Stimulated activated CD4-positive, alpha-beta T cell treated with anti-CD3 and anti-CD28 coated beads, Interleukin-15, amount 100 ng/mL, for 24 hours (primary cell): ENCODE measurements at places on chromosomes 13 and 19.

DNA sequence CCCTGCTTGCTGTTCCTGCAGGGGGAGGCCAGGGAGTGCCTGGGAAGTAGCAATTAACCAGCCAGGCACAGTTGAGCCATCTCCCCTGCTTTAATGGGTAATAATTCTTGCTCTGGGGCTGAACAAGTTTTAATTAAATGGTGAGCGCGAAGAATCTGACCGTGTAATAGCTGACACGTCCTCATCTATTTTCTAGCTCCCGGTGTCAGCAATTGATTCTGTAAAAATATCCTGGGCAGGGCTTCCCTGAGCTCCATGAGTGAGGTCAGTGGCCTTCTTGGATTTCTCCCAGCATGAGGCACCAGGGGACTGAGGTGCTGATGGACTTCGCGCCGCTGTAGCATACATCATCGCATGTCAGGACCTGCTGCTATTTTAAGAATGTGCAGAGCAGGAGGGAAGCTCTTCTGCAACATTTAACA lies 26.9 kb downstream of the SIPA1L3 start:
- no peak for DNase-seq

DNA sequence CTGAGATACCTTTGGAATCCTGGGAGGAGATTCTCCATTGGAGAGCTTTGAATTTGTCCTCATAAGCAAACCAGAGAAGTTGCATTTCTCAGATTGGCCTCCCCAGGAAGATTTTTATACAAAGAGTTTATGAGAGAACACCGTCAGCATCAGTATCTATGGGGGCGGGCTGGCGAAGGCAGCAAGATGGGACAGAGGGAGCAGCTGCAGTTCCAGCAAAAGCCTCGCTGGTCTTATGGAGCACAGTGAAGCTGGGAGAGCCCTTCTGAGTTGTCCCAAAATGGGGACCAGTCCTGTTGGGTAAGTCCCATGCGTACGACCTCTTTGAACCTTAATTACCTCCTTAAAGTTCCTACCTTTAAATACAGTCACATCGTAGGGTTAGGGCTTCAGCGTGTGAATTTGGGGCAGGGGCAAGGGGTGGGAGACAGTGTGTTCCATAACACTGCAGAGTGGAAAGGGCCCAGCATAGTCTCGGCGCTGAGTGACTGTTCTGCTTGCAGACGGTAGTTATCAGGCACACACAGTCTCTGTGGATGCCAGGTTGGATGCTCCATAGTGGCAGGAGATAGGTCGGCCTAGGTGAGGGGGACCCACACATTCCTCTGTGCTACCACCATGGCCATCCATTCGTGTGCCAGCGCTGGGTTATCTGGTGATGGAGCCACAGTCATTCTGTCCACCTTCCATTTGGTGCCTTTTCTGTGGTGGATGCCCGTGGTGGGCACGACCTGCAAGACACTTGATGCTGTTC lies 34.9 kb upstream of the GPR183 start:
- no peak for DNase-seq

GRCh38 chr19:54096617-54097106 lies 3.9 kb downstream of the OSCAR start:
- DNase-seq, result peak; percentile 16

DNA sequence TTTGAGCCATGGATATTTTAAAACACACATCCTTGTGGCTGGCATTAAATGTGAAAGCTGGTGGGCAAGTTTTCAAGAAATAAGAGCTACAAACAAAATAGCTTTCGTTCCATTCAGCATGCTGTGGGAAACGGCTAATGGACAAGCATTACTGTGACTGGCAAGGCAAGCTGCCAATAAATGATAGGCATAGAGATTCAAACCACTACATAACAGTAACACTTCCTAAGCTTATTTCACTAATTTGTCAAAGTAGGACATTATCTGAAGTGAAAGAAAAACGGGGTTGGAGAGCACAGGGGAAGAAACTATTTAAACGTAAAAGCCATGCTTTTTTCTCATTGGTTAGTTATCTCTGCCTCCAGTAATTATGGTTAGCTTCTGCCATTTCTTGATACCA lies 26.0 kb downstream of the OBI1 start:
- DNase-seq, result no peak

- DNase-seq, result no peak
These were observed 49.1 kb downstream of the TBC1D4 start for GRCh38 chr13:75432811-75433244.

DNA sequence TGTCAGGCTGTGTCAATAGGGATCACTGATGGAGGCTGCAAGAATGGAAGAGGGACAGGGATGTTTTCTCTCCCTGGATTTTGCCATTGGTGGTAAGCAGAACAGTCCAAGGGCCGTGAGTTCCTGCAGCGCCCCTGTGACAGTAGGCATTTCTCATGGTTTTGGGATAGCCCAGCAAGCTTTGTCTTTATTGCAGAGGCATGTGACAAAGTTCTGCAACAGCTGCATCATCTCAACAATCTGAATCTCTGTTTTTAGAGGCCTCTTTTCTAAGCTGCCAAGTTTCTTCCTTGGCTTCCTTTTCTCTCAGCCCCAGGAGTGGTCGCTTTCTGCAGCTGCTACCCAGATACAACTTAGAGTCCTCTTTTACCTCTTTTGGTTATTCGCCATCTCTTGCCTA lies 95.7 kb upstream of the TSHZ3 start:
- DNase-seq, result no peak

GRCh38 chr19:18120127-18120526 lies 22.5 kb downstream of the MAST3 start:
- no peak for DNase-seq

DNA sequence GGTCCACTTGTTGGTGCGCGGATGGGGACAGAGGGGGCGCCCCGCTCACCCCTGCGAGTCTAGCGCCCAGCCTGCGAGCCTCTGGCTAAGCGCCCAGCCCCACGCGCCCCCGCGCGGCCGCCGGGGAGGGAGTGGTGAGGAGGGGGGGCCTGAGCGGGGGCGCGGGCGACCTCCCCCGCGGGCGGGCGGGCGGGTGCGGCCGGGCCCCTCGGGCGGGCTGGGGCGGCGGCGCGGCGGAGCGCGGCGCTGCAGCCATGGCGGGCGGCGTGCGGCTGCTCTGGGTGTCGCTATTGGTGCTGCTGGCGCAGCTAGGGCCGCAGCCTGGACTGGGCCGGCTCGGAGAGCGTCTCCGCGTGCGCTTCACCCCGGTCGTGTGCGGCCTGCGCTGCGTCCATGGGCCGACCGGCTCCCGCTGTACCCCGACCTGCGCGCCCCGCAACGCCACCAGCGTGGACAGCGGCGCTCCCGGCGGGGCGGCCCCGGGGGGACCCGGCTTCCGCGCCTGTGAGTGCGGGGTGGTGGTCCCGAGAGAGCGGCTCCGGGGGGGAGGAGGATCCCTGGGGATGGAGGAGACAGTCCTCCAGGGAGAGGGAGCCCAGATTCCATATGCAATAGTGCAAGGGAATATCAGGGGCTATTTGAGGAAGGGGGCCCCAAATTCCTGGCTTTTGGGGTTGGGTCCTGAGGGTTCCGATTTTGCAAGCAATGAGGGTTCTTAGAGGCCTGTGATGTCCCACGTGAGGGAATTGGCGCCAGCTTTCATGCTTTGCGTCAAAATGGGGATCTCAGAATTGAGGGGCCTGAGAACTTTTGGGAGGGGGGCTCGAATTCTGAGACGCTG lies at the start of gene LTBP4:
LTBP4 (plus strand) TSS at position 236 of the 841 bp plus-strand sequence; CDS start at position 255, 19 bp downstream.
- peak; percentile 46 for DNase-seq

- peak; percentile 73 for DNase-seq
These were observed 6.6 kb downstream of the EML2 start for GRCh38 chr19:45632468-45633196.

- DNase-seq, result no peak
These were observed 32.6 kb downstream of the CLEC4M start for GRCh38 chr19:7795555-7796161.

- no peak for DNase-seq
These were observed 20.6 kb downstream of the ELAVL3 start for GRCh38 chr19:11460207-11460606.

DNA sequence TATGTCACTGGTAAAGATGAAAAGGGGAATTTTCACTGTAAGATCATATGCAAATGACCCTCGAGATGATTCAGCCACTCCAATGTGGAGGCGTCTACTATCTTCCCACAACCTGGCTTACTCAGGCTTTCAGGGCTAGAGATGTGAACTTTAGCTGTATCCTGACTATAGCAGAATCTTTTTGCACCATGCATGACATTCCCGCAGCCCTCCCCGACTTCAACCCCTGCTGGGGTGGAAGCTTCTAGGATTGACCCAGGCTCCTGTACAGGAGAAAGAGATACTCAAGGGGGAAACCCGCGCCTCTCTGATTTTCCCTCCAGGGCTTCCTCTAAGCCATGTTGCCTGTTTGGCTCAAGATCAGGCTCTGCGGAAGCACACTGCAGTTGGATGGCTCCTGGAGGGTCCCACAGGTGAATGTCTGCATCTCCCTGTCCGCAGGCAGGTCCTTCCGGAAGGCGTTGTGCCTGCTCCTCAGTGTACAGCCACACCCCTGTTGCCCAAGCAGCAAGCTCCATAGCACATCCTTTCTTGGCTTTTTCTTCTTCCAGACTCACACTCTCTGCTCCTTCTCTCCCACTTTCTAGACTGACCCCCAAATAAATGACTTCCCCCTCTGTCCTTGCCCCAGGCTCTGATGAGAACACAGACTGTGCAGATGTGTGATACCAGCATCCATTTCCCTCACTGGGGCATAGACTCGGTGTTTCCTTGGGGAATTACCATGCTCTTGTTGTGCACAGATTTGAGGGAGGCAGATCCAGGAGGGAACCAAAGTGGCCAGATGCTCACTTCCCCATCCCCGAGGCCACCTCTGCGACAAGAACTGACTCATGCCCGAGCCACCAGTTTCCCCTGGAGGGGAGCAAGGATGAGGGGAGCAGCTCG lies 29.1 kb upstream of the POP4 start:
- DNase-seq, result peak; percentile 66

- peak; percentile 90 for DNase-seq
These were observed 22.4 kb downstream of the EPSTI1 start for GRCh38 chr13:42969565-42970172.

GRCh38 chr13:105502193-105502592 lies 1033.3 kb downstream of the EFNB2 start:
- DNase-seq, result no peak

DNA sequence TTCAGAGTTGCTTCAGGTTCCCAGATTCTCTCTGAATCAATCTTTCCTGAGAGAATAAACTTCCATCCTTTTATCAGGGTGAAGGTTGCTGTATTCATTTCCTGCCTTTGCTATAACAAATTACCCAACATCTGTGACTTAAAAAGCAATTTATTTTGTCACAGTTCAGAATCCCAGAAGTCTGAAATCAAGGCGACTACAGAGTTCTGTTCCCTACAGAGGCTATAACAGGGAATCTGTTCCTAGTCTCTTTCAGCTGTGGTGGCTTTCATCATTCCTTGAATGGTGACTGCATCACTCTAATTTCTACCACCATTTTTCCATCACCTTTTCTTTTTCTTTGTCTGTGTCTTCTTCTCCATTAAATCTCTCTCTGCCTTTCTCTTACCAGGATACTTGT lies 459.3 kb upstream of the PRR20A start:
- no peak for DNase-seq

- DNase-seq, result no peak
These were observed 498.4 kb upstream of the ARGLU1 start for GRCh38 chr13:107066355-107066754.

GRCh38 chr13:48942131-48942530 lies 33.6 kb upstream of the FNDC3A start:
- DNase-seq, result no peak

DNA sequence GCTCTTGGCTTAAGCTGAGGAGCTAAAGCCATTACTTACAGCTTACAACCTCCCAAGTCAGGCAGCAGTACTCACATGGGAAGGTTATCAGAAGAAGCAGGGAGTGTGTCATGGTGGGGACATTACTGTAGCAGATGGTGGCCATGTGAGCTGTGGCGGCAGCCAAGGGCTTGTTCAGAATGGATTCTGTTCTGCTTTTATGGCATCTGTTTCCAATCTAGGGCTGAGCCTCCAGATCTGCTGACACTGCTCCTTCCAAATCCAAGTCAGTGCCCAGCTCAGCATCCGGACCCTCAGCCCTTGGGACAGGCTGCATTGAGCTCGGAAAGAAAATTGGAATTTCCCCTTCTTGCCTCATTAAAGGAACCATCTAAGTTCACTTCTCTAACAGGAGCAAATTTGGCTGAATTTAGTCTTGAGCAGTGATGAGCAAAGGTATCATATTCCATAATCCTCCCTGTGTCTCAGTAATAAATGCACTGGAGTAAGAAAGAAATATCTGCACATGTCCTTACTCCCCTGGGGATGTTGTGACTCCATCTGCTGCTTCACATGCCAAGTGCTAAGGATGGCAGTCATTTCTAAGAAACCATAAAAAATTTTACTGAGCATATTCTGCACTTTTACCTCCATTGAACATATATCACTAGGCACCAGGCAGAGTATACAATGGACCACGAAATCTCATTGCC lies 73.9 kb downstream of the KCTD12 start:
- DNase-seq, result no peak

GRCh38 chr19:57466489-57466888 lies 9.5 kb upstream of the VN1R1 start:
- no peak for DNase-seq

- no peak for DNase-seq
These were observed 136.3 kb downstream of the CDK8 start for GRCh38 chr13:26390203-26390602.

DNA sequence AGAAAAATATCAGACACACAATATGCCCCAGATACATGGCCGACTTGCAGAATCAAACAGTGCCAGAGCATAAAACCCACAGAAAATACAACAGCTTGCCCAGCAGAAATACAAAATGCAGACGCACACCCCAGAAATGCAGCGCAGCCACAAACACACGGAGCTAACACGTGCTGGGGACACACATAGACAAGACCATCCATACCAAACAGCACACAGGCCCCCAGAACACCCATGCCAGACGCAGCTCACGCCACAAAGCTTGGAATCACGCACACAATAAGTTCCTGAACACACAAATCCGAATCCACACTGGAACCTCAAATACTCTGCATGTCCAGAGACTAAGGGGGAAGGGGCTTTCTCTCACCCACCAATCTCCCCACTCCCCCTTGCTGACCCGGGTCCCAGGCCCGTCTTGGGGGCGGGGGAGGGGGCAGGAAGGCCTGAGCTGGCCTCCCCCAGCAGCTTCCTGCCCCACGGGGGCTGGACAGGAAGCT lies 17.2 kb downstream of the CCDC97 start:
- no peak for DNase-seq

DNA sequence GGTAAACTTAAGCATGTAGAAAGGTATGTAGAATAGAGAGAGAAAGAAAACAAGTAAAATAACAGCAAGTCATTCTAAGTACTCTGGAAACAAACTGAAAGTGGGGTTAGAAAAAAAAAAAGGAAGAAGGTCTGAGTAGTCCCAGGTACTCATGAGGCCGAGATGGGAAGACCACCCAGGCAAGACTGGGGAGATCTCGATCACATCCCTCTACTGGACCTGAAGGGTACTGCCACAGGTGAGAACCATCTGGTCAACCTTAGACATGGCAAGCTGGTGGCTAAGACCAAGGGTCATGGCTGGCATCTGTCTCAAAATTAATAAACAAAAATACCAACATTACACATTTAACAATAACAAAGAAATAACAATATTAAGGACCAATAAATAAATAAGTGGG lies 36.3 kb upstream of the ZNF724 start:
- no peak for DNase-seq
